ENCODE measurements at places on chromosomes 6 and 20.

DNA sequence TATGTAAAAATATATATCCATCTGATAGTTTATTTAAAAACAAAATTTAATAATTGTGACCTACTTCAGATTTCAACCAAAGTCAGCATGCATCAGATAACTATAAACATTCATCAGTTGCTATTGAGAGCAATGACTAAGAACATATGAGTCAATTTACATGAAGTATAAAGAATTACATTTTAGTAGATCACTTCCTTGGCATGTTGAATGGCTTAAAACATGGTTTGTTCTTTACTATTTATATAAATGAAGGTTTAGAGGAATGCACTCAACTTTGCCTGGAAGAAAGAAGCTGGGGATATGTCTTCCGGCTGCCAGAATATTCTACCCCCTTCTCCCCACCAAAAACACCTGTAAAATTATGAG, 6.4 kb upstream of the FAM217A start:
- H3K27me3 ChIP-seq: no peaks in the 10 kb centered on the region
- no peak overlapping the region for H3K27ac ChIP-seq
- no peak overlapping the region for H3K4me3 ChIP-seq
- DNase-seq: no peak

DNA sequence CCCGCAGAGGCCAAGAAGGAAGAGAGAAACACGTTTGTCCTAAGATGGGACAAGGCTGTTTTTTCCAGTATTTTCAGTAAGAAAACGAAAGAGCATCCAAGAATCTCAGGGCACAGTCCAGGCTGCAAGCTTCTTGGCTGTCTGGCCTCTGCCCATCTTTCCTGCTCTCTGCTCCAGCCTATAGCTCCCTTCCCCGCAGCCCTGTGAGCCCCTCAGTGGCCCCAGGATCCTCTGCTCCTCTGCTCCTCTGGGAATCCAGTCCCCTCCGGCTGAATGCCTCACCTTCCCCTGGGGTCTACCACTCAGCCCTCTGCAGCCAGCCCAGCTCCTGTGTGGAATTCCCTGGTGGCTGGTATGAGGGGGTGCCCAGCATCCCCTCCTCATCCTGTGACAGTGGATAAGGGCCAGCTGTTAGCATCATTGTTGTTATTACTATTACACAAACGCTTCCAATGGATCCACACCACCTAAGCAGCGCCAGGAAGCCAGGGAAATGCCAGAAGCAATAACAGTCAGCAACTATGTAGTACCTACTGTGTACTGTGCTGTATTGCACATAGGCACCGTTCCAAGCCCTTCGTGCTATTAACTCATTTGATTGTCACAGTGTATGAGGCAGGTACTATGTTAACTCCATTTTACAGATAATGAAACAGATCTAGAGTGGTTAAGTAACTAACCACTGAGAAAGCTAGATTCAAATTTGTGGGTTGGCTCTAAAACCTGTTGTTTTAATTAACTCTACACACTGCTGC, 60.3 kb upstream of the PTPN1 start:
- H3K36me3 ChIP-seq: no peaks in the 10 kb centered on the region
- no peaks in the 10 kb centered on the region for H3K27me3 ChIP-seq
- H3K4me1 ChIP-seq: peaks cover 25% of the 10 kb centered on the region
- DNase-seq: no peak
- H3K4me3 ChIP-seq: no peak overlapping the region
- peak overlapping the region; percentile 45 for H3K27ac ChIP-seq

DNA sequence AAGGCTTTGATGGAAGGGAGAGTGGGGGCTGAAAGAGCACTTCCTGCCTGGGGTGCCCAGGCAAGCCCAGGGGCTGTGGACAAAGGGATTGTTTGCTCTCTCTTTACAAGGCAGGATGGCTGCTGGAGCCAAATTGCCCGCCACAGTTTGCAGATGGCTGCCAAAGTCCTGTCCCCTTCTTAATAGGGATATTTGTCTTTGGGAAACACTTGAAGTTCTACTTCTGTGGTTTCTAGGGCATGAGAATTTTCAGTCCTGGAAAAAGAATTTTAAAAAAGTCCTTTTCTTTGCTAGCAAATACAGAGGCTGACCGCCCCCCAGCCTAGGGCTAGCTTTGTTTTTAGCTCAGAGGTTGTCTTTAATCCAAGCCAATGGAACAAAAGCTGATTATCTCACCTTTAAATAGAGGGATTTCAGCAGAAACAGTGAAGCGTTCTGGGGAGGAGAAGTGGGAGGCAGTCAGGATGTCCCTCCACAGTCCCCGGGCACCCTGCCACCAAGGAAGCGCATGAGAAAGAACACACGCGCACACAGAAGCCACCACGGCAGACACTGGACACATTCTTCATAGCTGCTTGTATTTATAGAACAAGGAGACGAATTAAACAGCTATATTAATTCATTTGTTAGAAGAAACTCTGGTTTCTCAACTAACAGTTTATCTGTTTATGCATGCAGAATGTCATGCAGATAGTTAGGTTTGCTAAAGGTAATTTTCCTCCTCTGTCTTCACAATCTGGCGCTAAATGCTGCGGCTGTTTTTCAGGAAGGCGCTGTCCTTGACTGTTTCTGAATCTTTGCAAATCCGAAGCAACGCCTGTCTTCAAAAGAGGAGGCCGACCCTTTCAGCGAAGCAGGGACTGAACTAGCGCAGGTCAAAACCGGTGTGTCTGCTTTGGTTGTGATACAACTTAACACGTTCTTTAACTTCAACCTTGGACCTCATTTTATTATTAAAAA, 736.9 kb downstream of the QKI start:
- H3K27me3 ChIP-seq: no peaks in the 10 kb centered on the region
- no peak for DNase-seq

GRCh38 chr6:44342052-44342451, 398 bp upstream of the SPATS1 start:
- no peaks in the 10 kb centered on the region for H3K36me3 ChIP-seq
- H3K27ac ChIP-seq: no peak overlapping the region
- peaks cover 5% of the 10 kb centered on the region for H3K4me1 ChIP-seq

- DNase-seq: no peak
- no peak overlapping the region for H3K27ac ChIP-seq
- H3K4me3 ChIP-seq: no peak overlapping the region
- no peaks in the 10 kb centered on the region for H3K36me3 ChIP-seq
Observed at GRCh38 chr6:35736253-35736894, 458 bp upstream of the ARMC12 start.

GRCh38 chr6:90559931-90560330, 26.9 kb downstream of the MAP3K7 start:
- peaks cover 83% of the 10 kb centered on the region for H3K36me3 ChIP-seq
- no peak overlapping the region for H3K4me3 ChIP-seq
- DNase-seq: no peak
- H3K27me3 ChIP-seq: no peaks in the 10 kb centered on the region

DNA sequence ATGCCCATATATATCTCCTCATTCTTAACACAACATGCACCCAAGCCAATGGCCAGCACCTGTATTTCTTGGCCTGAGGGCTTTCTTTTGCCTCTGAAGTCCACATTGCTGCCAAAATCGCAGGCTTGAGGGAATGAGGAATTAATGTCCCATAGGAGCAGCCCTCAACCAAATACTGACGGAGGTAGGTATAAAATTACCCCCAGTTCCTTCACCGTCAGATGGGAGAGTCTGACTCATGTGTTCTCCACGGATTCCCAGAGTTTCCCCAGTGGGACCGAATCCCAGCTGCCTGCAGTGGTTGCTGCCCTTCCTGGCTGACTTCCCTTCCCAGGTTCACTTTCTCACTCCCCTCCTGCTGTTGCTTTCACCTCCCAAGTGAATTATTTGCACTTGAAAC, 602.2 kb upstream of the NOX3 start:
- no peaks in the 10 kb centered on the region for H3K4me1 ChIP-seq
- no peak overlapping the region for H3K27ac ChIP-seq
- no peaks in the 10 kb centered on the region for H3K36me3 ChIP-seq
- H3K27me3 ChIP-seq: no peaks in the 10 kb centered on the region

DNA sequence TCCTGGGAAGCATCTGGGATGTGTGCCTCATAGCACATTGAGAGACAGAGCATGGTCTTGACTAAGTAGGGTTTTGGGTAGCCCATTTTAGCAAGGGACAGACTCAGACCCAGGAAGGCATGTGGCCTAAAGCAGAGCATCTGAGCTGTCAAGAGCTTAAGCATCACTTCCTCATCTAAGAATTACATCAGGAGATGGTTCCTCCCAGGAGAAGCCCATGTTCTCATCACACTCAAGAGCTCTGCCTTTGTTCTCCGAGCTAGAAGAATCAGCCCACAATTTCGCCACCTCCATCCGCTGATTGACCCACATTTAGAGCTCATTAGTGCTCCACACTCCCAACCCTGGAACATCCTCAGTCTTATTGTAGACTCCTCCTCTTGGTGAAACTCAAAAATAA, 68.3 kb downstream of the NPEPL1 start:
- H3K4me1 ChIP-seq: no peaks in the 10 kb centered on the region
- no peak overlapping the region for H3K27ac ChIP-seq
- H3K36me3 ChIP-seq: no peaks in the 10 kb centered on the region
- H3K4me3 ChIP-seq: no peak overlapping the region
- no peaks in the 10 kb centered on the region for H3K27me3 ChIP-seq

DNA sequence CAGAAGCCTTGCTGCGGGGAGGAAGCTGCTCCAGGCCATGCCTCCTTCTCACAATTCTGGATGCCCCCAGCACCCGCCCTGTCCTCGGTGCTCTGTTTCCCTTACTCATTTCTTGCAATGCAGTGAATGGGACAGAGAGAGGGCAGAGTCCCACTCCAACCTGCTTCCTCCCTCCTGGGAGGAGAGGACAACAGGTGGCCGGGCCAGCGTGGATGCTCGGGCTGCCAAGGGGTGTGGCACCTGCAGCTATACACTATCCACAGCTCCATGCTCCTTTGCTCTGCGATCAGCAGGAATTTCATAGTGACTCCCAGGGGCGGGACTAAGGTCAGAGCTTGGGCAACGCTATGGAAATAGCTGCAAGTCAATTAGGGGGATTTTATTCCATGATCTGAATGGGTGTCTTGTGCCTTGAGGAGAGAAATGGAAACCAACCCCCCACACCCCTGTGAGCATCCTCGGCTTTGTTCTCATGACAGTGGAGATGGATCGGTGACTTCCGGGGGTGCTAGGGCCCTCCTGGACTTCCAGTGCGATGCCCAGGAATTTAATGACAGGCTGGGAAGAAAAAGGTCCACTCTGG, 192.5 kb downstream of the MYLK4 start:
- no peak overlapping the region for H3K27ac ChIP-seq
- no peaks in the 10 kb centered on the region for H3K36me3 ChIP-seq
- peaks cover 6% of the 10 kb centered on the region for H3K4me1 ChIP-seq
- no peaks in the 10 kb centered on the region for H3K27me3 ChIP-seq

- no peaks in the 10 kb centered on the region for H3K36me3 ChIP-seq
- no peaks in the 10 kb centered on the region for H3K27me3 ChIP-seq
- H3K4me1 ChIP-seq: no peaks in the 10 kb centered on the region
- H3K27ac ChIP-seq: no peak overlapping the region
Observed at GRCh38 chr6:85348643-85349042, 101.2 kb upstream of the NT5E start.

- no peaks in the 10 kb centered on the region for H3K27me3 ChIP-seq
- no peaks in the 10 kb centered on the region for H3K36me3 ChIP-seq
- no peaks in the 10 kb centered on the region for H3K4me1 ChIP-seq
- H3K27ac ChIP-seq: no peak overlapping the region
- H3K4me3 ChIP-seq: no peak overlapping the region
- DNase-seq: no peak
Observed at GRCh38 chr6:91860541-91861335, 1273.9 kb upstream of the MAP3K7 start.

DNA sequence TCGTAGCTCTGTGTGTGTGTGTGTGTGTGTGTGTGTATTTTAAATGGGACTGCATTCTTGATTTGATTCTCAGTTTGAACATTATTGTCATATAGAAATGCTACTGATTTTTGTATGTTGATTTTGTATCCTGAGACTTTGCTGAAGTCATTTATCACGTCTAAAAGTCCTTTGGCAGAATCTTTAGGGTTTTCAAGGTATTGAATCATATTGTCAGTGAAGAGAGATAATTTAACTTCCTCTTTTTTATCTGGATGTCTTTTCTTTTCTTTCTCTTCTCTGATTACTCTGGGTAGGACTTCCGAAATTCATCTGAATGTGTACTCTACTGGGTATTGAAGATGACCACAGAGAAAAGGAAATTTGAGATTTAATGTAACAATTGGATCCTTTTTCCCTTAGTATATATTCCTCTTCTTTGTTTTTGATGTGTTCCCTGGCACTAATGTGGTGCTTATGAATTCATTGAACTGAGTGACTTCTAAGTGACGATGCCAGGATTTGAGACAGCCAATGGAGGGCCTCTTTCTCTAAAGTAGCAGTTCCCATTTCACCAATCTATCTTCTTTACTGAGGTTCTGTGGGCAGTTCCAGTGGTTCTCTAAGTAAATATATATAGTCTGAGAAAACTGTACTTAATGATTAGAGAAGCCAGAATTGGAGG, 47.6 kb downstream of the TNFAIP3 start:
- no peak overlapping the region for H3K27ac ChIP-seq
- no peak for DNase-seq
- no peak overlapping the region for H3K4me3 ChIP-seq
- H3K4me1 ChIP-seq: peaks cover 4% of the 10 kb centered on the region
- H3K27me3 ChIP-seq: no peaks in the 10 kb centered on the region

DNA sequence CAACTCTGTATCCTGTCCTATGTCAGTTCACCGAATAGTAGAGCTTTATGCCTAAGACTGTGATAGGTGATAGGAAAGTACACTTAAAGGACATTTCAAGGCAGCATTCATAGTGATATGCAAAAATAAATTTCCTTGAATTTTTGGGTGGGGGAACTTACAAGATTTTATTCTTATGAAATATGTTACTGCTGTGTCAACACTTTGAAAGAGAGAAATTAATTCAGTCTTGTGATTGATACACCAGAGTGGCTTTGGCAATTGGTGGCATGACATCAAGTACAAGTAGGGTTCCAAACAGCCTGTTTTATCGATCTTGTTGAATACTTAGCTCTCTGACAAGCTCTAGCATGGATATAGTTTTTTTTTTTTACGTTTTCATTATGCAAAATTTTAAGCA, 72.3 kb downstream of the QKI start:
- no peak overlapping the region for H3K4me3 ChIP-seq
- no peaks in the 10 kb centered on the region for H3K27me3 ChIP-seq
- no peak overlapping the region for H3K27ac ChIP-seq
- H3K36me3 ChIP-seq: no peaks in the 10 kb centered on the region

- H3K4me3 ChIP-seq: no peak overlapping the region
- no peak overlapping the region for H3K27ac ChIP-seq
- H3K27me3 ChIP-seq: no peaks in the 10 kb centered on the region
- no peak for DNase-seq
Observed at GRCh38 chr6:108254433-108255410, 6.1 kb downstream of the SNX3 start.

GRCh38 chr20:63791497-63792156, 39.4 kb downstream of the ZBTB46 start:
- H3K27ac ChIP-seq: peak overlapping the region; percentile 68
- H3K36me3 ChIP-seq: peaks cover 45% of the 10 kb centered on the region
- no peak overlapping the region for H3K4me3 ChIP-seq
- no peaks in the 10 kb centered on the region for H3K27me3 ChIP-seq

- no peak for DNase-seq
- no peaks in the 10 kb centered on the region for H3K36me3 ChIP-seq
- no peak overlapping the region for H3K27ac ChIP-seq
- H3K4me1 ChIP-seq: peaks cover 36% of the 10 kb centered on the region
- H3K4me3 ChIP-seq: no peak overlapping the region
Observed at GRCh38 chr20:50425076-50425475, 85.1 kb upstream of the PTPN1 start.

GRCh38 chr6:14883921-14884320, 361.9 kb upstream of the JARID2 start:
- H3K27me3 ChIP-seq: no peaks in the 10 kb centered on the region
- H3K27ac ChIP-seq: no peak overlapping the region
